ENCODE measurements at places on chromosomes 1 and 21.

- peak; percentile 10 for DNase-seq
Observed at GRCh38 chr21:31558189-31558961, 101.1 kb upstream of the SOD1 start.

DNA sequence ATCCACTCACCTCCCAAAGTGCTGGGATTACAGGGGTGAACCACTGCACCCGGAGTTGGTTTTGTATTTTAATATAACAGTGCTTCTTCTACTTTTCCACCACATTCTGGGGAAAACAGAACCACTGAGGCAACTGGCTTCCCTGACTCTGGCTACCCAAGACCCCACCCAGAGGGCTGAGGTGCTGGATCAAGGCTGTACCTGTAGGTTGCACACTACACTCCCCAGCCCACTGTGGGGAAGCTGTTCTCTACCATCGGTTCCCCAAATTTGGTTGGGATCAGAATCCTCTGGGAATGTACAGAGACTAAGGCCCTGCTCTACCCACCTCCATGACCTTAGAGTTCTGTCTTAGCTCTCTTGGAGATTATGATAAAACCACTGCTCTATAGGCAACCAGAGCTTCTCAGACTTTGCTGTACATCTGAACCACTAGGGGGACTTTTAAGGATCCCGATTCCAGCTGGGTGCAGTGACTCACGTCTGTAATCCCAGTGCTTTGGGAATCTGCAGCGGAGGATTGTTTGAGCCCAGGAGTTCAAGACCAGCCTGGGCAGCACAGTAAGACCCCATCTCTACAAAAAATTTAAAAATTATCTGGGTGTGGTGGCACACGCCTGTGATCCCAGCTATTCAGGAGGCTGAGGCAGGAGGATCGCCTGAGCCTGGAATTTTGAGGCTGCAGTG lies 51.6 kb downstream of the GNG4 start:
- no peak for DNase-seq

DNA sequence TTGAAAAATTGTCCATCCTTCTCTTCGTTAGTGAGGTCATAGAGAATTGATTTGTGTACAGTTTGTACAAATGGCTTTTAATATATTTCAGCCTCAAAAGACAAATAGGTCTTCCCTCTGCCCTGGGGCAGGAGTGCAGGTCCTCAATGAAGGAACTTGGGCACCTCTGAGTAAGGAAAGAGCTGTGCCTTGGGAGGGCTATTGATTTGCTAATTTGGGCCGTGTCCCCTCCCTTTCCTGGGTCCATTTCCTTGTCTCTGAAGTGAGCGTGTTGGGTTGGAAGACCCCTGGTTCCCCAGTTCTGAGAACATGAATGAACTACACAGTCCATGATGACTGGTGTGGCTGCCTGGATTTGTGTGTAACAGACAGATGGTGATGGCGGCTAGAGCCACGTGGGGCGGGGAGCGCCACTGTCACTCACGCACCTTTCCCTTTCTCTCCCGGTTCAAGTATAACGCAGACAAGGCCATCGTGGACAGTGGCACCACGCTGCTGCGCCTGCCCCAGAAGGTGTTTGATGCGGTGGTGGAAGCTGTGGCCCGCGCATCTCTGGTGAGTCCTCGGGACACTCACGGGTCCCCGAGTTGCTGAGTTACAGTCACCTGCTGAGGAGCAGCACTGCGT lies 71.0 kb upstream of the FAM3B start:
- no peak for DNase-seq

DNA sequence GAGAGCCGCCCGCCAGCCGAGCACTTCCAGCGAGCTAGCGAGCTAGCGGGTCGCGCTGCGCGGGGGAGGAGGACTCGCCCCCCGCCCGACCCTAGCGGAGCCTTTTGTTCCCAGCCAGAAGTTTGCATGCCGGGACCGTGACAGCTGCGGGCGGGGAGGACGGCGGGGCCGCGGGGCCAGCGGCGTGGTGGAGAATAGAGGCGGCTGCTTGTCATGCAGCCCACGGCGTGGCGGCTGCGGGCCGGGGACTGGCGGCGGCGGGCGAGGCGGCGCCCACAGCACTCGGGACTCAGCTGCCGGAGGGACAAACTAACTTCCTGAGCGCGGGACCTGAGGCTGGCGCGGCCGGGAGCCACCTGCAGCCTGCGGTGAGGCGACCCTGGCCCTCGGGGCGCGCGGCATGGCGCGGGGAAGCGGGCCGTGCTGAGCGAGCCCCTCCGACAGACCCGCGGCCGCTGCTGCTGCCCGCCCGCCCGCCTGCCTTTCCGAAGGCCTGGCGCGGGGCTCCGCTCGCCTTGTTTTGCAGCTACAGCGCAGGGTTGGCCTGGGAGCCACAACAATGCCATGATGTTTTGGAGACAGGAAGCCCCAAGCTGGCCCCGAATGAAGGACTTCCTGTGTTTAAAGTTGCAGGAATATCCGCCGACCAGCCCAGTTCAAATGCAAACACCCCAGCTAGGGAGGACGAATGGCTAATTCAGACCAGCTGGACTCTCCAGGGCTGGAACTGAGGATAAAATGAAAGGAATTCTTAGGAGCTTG lies 82.2 kb upstream of the BMP8A start:
- DNase-seq = no peak

GRCh38 chr21:38850277-38850951 lies 44.7 kb downstream of the ETS2 start:
- DNase-seq = no peak

- DNase-seq = no peak
Observed at GRCh38 chr1:54249819-54250435, 50.0 kb downstream of the MRPL37 start.

DNA sequence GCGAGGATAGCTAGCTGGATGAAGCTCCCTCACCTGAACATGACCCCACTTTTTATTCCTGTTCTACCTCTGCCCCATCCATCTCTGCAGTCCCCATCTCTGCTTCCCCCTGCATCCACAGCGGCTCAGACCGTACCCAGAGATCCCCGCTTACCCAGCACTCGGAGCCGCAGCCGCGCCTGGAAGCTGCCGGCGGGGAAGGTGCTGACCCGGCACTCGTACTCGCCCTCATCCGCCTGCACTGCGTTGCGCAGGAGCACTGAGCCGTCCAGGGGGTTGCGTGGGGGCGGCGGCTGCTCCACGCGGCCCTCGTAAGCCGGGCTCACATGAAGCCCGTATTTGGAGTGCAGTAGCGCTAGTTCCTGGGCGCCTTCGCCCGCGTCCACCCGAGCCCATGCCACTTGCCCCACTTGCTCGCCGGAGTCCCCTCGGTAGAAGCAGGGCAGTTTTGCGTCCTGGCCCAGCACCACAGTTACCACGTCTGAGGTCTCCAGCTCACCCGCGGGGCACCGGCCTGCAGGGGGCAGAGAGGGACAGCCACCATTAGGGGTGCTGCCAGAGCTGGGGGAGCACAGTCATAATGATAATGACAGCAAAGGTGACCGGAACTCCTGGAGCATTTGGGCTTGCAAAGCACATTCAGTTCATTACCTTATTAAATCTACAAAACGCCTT lies 9.8 kb downstream of the NECTIN4 start:
- DNase-seq = no peak

GRCh38 chr21:43956670-43957035 lies 55.5 kb upstream of the TRAPPC10 start:
- DNase-seq = no peak

- no peak for DNase-seq
Observed at GRCh38 chr1:244405856-244406255, 45.9 kb downstream of the ADSS2 start.

DNA sequence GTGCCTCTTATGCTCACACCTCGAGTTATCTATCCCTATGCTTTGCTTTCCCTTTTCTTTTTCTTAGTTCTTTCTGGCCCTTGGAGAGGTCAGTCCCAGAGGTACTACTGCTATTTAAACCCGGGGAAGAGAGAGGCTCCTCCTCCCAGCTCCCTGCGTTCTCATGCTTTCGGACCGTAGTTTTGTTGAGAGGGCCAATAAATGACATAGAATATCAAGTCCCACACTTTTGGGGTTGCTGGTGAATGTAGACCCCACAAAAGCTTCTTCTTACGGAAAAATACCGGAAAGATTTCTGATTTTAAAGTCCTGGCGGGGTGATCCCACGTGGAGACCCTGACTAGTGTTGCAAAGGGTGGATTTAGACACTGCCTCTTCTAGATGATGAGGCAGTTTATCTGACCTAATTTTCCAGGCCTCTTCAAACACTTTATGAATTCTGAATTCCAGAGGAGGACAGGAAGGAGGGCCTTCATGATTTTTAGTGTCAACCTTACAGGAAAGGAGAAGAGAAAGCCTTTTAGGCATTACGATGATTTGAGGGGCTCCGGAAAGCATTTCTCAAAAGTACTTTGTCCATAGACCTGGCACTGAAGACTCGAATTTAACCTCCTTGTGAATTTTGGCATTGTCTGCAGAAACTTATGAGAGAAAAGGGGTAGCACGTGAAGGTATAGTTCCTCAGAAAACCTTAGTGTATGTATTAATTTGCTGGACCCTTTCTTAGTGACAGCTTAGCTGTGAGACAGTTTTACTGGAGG lies 694 bp downstream of the TMEM167B start:
- no peak for DNase-seq

GRCh38 chr1:117059334-117059677 lies 820 bp upstream of the TTF2 start:
- peak; percentile 74 for DNase-seq

DNA sequence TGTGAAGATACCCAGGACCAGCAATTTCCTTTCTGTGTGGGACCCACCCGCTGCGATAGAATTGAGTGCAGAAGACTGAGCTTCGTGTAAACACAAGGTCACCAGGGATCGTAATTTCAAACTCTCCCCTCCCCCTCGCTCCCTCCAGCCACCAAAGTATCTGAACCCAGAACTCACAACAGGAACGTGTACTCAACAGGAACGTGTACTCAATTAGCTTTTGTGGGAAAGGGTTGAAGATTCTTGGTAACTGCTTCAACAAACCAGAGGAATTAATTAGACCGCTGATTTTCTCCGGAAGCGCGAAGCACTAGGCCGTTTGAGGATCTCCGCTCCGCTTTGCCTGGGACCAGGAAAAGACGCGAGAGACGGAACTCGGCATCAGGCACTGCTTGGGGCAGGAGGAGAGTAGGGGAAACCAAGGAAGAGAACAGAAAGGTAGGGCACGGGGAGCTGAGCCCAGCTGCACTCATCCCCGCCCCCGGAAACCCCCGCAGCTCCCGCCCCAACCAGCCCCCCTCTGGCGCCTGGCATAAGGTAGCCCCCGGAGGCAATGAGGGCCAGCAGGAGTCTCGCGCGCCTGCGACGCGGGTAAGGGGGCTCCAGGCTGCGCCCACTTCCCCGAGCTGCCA lies 453 bp downstream of the DRAM2 start:
- peak; percentile 37 for DNase-seq

DNA sequence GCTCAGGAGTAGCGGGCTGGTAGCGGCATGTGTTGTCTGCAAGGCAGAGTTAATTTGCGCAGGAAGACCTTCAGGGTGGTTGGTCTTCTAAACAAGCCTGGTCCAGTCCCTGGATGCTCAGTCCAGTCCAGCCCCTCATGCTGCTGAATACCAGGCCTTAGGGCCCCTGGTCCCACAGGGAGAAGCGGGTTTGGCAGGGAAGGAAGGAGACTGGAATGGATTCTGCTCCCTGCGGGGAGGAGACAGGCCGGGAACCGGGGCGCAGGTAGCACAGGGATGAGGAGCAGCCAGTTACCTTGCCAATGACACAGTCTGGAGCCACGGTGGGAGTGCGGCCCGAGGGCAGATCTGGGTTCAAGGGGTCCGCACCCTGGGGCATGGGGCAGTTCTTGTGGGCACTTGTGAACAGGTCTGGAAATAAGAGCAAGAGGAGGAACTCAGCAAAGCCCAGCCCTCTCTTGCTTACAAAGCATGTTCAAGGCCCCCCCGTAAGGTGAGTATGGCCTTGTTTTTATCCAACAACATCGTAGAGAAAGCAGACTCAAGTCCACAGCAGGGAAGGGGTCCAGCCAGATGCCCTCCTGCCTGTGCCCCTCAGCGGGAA lies 10.1 kb downstream of the FAM131C start:
- no peak for DNase-seq

- DNase-seq = peak; percentile 31
Observed at GRCh38 chr1:76868154-76868882, 1.0 kb downstream of the ST6GALNAC5 start.

DNA sequence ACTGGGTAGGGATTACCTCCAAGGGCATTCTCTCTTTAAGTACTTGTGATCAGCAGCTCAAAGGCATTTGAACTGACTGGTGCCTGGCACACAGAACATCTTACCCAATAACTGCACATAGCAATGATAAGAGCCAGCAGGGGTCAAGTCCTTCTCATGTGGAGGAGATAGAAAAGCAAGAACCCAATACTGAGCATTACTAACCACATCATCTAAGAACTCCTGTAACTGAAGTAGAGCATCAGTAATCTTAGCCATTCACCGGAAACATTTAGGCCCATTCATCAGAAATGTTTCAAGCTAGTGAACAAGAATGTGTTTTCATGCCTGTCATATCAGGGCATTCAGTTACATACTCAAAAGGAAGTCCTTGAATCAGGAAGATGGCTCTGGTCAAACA lies 33.6 kb upstream of the THEM4 start:
- DNase-seq = no peak

- DNase-seq = no peak
Observed at GRCh38 chr1:184648160-184648855, 106.3 kb downstream of the EDEM3 start.

GRCh38 chr21:38849776-38850175 lies 44.0 kb downstream of the ETS2 start:
- DNase-seq = no peak

- DNase-seq = peak; percentile 75
Observed at GRCh38 chr1:79042117-79042516, 35.6 kb upstream of the ADGRL4 start.

DNA sequence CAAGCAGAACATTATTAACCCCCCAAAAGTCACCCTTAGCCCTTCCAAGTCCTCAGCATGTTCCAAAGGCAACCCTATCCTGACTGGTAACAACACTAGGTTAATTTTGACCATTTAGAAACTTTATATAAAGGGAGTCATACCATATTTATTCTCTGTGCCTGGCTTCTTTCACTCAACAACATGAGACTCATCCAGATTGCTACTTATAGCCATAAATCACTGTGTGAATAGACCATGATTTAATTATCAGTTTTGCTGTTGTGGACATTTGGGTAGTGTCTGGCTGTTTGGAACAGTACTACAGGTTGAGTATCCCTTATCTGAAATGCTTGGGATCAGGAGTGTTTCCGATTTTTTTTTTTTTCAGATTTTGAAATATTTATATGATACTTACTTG lies 252.1 kb downstream of the DISC1 start:
- no peak for DNase-seq
